ENCODE measurements at places on chromosomes 4 and X.

GRCh38 chrX:129534816-129535578, 5.1 kb upstream of the OCRL start:
- DNase-seq: no peak

DNA sequence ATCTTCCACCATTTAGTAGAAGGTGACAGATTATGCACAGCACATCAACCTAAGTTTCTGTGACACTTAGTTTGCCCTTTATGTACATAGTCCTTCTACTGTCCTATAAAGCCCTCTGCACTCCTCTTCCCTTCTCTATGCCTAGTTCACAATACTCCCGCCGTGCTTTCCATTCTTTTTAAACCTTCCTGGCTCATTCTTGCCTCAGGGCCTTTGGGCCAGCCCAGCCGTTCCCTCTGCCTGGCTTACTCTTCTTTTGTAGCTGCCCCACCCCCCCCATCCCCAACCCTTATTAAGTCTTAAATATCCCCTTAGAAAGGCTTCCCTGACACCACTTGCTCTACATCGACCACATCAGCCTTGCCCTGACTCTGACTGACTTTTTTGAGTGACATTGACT, 33.0 kb downstream of the SGMS2 start:
- no peak for DNase-seq

- no peak for DNase-seq
Measured at GRCh38 chrX:28058901-28059300, 77.7 kb upstream of the DCAF8L1 start.

- DNase-seq: no peak
Measured at GRCh38 chr4:141900856-141901255, 264.5 kb downstream of the IL15 start.

DNA sequence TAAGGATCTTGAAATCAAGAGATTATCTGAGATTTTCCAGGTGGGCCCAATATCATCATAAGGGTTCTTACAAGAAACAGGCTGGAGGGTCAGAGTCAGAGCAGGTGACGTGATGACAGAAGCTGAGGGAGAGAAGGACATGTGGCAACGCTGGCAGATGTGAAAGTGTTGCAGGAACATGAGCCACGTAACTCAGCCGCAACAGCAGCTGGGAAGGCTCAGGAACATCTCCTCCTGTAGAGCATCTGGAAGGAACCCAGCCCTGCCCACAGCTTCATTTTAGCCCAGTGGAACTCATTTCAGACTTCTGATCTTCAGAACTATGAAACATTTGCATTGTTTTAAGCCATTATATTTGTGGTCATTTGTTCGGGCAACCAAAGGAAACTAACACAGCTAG, 156.3 kb upstream of the VEGFC start:
- DNase-seq: no peak

DNA sequence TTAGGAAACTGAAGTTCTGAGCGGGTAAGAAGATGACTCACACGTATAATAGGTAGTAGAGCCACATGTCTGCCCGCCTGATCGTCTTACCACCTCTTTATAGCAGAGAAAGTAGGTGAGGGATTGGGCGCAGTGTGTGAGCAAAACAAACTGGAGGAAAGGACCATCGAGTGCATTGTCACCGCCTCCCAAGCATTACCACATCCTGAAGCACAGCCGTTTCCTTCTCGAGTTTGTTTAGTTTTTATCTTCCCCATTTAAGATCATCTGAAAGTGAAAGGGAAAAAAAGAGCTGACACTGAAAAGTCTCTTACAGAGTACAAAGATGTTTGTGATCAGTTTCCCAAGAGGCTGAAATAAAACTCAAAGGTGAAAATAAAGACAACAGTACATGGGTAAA, 14.8 kb downstream of the PDK3 start:
- no peak for DNase-seq

GRCh38 chr4:57231781-57232180, 121.6 kb upstream of the IGFBP7 start:
- no peak for DNase-seq

GRCh38 chr4:6916587-6917460, 7.2 kb downstream of the TBC1D14 start:
- DNase-seq: no peak

DNA sequence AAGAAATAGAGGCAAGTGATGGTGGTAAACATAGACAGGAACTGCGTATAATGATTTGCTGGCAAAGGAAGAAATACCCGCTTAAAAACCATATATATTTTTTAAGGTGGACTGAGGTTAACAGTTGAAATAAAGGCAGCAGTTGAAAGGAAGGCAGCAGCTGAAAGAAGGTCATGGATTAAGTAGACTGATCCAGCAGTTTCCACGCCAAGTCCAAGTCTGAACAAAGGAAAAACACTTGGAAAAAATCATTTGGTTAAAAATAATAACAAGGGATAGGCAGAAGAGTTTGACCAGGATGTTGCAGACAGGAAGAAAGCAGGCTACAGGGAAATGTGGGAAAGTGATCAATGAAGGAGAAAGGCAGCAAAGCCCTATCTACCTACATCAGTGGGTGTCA, 93.6 kb downstream of the AMELX start:
- no peak for DNase-seq

DNA sequence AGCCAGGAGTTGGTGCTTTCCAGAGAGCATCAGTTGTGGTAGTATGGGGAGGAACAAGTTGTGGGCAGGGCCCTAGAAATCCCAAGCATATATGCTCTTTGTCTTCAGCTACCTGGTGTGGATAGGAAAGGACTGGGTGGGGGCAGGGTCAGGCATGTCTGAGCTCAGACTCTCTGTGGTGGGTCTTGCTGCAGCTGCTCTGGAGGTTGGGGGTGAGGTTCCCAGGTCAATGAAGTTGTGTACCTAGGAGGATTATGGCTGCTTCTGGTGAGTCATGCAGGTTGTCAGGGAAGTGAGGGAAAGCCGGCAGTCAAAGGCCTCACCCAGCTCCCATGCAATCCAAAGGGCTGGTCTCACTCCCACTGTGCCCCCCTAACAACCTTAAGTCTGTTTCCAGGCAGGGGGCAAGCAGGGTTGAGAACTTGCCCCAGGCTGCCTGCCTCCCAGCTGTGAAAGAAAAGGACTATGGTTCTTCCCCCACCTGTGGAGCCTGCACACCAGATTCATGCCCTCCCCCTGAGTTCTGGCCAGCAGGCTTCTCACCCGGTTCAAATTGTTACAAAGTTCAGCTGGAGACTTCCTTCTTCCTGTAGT, 30.4 kb upstream of the QRFPR start:
- no peak for DNase-seq

- DNase-seq: no peak
Measured at GRCh38 chrX:148938348-148938747, 437.9 kb downstream of the AFF2 start.

DNA sequence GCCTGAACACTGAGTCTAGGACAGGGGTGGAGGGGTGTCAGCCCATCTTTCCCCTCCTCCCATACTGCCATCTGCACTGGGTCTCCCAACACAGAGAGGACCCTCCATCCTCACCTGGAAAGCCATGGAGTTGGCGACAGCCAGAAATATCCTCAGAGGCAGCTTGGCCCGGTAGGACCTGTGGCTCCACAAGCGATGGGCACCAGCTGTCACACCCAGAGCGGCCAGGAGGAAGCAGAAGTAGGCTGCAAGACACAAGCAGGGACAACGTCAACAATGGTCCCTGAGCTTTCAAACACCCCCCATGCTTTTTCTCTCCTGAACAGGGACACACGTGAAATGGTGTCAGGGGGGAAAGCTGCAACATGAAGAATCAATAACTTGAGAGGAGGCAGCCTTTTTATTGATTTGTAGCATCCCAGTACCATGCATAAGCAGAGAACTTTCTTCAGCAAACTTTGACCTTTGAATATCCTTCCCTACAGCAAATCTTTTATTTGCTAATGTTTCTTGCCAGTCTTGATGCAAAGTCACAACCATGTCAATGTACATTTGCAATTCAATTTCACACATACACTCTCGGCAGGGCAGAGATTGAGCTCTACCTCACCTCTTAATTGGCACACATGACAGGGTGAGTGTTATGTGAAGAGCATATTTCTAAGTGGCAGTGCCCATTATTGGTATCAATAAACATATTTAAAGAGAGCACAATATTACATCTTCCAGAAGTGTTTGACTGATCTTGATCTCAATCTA, 93.2 kb downstream of the SCD5 start:
- DNase-seq: no peak

DNA sequence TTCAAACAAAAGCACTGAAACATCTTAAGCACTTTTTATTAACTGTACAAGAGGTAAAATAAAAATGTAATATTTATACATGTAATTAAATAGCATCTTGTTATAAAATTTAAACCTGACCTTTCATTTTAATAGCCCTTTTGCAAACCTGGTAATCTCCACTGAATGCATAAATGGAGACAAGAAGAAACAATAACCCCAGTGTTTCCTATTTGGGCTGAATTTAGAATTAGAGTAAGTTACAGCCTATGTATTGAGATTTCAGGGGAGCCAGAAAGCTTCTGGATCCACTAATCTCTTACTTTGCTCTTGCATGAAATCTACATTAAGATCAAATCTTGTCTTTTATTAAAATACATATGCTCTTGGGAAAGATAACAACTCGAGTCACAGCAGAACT, 261.8 kb downstream of the ADGRL3 start:
- no peak for DNase-seq

DNA sequence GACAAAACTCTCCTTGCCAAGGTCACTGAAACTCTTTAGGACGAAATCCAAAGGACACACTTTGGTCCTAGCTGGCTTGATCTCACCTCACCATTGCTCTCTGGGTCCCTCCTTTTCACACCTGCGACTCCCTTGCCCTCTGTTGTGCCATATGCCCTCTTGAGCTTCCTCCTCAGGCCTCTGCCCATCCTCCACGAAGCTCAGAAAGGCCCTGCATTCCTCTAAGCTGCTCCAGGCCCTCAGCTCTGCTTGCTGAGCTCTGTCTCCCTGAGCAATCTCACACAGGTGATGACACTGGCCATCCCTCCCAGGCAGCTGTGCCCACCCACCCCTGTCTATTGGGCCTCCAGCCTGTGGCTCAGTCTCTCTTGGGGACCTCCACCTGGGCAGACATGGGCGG, 10.1 kb upstream of the AFAP1 start:
- no peak for DNase-seq

GRCh38 chr4:24956763-24957162, 43.9 kb upstream of the CCDC149 start:
- no peak for DNase-seq

DNA sequence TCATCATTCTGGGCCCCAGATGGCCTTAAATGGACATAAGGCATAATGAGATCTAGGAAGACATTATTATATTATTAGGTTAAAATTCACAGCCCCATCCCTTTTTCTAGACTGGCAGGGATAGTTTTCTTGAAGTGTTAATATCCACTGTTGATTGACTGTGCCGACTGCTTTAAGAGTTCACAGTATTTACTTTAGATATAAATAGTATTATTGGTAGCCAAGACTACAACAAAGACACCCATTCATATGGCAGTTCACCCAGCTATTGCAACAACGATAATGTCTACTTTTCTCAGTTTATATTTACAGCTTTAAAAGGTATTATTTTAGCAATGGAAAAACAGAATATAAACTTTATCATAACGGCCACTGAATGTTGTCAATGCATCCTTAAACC, 922.2 kb upstream of the POU3F4 start:
- no peak for DNase-seq

- DNase-seq: no peak
Measured at GRCh38 chr4:91734682-91735081, 569.1 kb upstream of the GRID2 start.

DNA sequence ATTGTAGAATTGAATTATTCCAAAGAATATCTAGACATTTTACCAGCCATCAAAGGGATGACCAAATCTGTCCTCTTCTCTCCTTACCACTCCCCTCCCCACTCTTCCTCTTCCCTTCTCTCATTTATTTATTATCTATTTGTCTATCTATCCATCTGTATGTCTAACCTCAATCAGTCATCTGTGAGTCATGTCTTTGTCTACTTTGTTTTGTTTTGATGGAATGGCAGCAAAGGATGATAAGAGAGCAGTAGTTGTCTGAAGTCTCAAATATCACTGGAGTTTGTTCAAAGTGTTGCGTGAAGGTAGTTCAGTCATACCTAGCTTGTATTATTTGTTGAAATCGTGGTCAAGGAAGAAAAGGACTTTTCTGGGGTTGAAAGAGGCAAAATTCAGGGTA, 34.7 kb upstream of the PGRMC2 start:
- DNase-seq: no peak

GRCh38 chr4:88737307-88737941, 39.8 kb upstream of the NAP1L5 start:
- peak; percentile 50 for DNase-seq

GRCh38 chr4:53653484-53654053, 62.3 kb upstream of the LNX1 start:
- DNase-seq: no peak

- no peak for DNase-seq
Measured at GRCh38 chr4:155667568-155668511, 1.2 kb downstream of the GUCY1A1 start.

DNA sequence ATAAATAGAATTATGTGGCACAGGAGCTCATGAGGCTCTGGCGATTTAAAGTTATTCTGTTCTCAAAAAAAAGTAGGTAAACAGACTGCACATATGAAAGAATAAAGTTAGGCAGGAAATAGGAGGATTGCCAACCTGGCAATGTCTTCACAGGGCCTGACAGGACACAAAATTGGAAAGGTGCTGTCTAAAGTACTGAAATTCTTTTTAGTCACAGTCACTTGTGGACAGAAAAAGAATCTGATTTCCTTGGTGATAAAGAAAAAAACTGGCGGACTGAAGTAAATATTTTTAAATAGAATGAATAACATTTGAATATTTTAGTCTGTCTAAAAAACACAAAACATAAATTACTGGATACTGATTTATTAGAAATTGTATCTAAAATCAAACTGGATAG, 124.4 kb downstream of the VEGFC start:
- no peak for DNase-seq

- DNase-seq: no peak
Measured at GRCh38 chrX:109952050-109952449, 50.9 kb upstream of the TMEM164 start.

DNA sequence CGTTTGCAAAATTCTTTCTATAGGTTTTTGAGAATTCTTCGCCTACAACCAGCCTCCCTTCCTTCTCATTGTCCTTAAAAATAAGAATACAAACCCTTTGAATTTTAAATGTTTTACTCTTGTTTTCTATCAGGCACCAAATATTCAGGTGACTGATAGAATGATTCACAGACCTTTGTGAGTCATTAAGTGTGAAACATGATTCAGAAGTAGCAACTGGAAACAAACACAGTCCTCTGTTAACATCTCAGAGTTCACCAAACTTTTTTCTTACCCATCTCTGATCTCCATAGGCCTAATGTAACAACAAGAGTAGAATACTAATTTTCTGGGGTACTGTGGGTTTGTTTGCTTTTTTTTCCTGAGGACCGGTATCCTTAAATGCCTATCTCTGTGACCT, 63.4 kb upstream of the MAB21L2 start:
- no peak for DNase-seq

DNA sequence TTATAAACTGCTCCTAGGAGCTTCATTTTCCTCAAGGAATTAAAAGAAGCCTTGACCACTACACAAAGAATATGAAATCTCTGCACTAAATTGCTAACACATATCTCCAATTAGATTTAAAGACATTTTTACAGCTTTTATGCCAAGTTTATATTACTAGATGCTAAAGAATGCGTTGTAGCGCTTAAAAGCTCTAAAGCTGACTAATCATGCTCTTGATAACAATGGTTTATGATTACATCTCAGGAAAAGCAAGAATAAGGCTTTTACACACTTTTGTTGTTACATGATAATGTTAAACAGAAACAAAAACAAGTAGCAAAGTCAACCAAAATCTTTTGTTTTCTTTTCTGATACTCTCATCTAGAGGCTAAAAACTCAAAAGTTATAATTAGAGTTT, 44.7 kb downstream of the SLC10A7 start:
- DNase-seq: no peak

GRCh38 chr4:124409044-124409443, 303.5 kb downstream of the ANKRD50 start:
- DNase-seq: no peak
